ENCODE measurements at places on chromosomes 5 and 9.

DNA sequence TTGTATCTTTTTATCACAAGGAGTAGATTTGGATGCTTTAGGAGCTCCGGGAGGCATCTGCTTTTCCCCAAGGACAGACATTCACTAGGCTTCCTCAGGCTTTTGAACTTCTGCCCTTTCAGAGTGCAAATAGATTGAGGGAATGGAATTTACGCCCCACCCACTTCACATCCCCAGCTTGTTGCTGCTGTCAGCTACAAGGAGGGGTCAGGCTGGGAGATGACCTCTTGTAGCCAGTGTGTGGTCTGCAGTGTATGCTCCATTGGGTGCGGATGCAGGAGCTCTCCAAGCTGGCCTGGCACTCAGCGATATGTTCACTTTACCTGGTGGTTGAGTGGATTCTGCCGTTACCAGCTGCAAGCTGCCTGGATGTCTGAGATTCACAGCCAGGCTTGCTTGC, 6.4 kb downstream of the TNFSF15 start:
- no peak for DNase-seq

DNA sequence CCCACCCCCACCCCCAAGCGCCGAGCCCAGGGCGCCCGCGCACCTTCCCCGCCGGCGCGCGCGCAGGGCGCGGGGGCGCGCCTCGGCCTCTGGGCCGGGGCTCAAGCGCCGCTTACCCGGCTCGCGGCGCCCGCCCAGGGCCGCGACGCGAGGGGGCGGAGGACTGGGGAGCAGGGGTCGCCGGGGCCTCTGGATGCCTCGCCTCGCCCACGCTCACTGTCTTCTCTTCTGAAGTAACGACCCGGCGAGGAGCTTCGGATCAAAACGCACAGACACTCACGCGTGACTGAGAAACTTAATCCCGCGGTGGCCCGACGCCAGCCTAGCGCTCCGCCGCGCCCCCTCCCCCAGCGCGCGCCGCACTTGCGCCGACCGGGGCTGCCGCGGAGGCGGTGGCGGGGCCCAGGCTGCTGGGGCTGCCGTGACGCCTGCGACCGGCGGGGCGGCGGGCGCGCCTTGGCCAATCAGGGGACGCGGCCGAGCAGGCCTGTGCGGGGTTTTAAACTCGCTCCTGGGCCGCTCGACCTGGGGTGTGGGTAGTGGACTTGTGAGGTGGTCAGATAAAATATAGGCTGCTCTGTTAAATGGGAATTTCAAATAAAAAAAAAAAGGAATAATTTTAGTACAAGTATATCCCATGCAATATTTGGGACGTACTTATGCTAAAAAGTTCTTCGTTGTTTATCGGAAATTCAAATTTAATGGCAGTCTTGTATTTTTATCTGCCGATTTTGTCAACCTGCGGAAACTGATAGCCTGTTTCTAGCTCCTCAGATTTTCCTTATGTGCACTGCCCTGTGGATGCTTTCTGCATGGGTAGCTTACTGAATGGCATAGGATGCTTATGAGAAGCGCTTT, at the start of gene MPDZ:
MPDZ (minus strand) TSS at position 409 of the 858 bp plus-strand sequence. CDS start 29,377 bp downstream, outside the sequence.
- DNase-seq = peak; percentile 40

GRCh38 chr5:163727028-163727427, 221.6 kb downstream of the MAT2B start:
- DNase-seq = peak; percentile 24

GRCh38 chr9:22055090-22055489, 46.0 kb upstream of the CDKN2B start:
- no peak for DNase-seq

- DNase-seq = no peak
Measured at GRCh38 chr9:33988219-33988890, 60.3 kb downstream of the UBAP2 start.

GRCh38 chr9:26329974-26330373, 562.6 kb downstream of the CAAP1 start:
- DNase-seq = peak; percentile 38

DNA sequence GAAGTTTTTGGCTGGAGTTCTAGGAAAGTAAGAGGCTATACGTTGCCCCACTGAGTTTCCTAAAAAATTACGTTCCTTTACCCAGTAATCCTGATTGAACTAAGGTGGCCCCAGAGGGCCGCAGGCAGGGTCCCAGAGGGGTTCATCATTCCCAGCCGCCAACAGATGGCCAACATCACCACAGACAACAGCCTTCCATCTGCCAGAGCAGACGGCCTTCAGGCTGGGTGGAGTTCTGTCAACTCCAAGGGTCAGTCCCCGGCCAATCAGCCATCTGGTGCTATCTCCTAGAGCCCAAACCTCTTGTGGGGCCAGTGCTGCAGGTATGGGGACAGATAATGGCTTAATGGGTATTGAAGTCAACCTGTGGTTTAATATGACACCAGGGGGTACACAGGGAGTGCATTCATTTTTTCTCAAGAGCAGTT, 30.4 kb downstream of the TBC1D2 start:
- DNase-seq = peak; percentile 68

- DNase-seq = no peak
Measured at GRCh38 chr5:102547141-102548035, 48.6 kb upstream of the SLCO6A1 start.

DNA sequence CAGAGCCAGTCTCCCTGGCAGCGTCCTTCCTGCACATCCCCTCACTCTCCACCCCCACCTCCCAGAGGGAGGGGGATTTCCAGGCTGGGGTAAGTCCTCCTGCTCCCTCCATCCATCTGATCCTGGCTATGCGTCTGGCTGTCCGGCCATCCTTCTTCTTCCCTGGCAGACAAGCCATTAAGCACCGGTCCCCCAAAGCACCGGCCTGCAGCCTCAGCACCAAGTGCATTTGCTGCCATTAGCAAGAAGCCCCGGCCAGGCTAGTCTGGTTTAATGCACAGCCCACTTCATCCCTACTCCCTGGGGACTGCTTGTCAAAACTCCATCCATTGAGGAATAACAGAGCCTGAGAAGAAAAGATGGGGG, 208.7 kb upstream of the IER5L start:
- no peak for DNase-seq

- no peak for DNase-seq
Measured at GRCh38 chr5:54207566-54207965, 102.8 kb downstream of the ARL15 start.

DNA sequence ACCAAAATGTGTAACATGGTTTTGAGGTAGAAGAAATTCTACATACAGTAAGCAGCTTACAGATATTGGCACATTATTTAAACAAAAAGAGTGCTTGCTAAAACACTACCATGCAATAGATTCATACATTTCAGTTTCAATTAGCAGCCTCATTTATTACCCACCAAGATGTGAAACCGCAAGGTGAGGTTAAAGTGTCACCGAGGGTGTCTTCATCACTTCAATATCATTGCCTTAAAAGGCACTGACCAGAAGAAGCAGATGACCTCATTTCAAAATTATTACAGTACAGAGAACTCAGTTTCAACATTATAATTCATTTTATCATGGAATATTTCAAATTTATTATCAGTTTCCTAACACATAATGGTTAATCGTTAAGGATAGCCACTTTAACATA, 302.2 kb downstream of the ISL1 start:
- DNase-seq = no peak

GRCh38 chr9:4293293-4293941, 6.5 kb downstream of the GLIS3 start:
- no peak for DNase-seq

DNA sequence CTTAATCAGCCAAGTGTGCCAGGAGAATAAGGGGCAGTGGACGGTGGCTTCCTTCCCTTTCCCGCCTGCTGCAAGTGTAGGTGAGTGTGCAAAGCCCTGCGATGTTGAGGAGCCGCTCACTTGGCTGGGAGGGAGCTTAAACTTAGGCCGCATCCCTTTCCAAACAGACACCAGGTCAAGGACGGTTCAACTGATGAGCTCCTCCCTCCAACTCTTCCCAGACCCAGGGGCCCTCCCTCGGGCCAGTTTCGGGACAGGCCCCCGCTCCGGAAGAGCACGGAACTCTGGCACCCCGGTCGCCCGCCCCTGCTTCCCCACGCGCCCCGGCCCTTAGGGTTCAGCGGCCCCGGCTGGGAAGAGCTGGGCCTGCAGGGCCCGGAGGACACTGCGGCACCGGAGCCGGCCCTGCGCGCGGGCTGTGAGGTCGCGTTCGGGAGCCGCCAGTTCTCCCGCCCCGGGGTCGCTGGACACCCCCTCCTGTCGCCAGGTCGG, 481 bp downstream of the MRPL36 start:
- no peak for DNase-seq

DNA sequence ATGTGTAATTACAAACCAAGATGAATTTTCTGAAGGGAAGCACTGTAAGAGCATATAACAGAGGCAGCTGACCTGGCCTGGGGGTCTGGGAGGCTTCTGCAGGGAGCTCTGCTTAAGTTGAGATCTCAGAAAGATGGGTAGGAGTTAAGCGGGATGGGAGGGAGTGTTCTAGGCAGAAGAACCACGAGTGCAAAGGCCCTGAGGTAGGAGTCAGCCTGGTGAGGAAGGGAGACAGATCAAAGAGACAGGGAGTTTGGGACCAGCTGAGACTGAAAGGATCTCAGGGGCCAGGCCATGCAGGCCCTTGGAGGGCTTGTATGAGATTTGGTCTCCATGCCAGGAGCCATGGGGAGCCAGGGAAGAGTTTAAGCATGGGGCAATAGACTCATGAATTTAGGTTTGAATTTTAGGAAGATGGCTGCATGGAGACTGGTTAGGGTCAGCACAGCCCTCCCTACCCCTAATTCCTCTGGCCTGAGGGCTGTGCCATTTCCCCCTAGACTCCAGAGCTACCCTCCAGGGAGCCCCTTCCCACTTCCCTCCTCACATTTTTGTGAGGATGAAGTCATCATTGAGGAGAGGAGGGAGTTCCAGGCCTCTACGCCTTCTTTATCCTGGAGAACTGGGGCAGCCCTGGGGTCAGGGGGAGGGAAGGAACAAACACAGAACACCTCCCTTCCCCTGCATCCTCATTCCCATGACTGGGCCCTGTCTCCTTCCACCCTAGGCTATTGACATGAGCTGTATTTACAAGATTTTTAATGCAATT, 4.8 kb upstream of the ARAP3 start:
- no peak for DNase-seq

DNA sequence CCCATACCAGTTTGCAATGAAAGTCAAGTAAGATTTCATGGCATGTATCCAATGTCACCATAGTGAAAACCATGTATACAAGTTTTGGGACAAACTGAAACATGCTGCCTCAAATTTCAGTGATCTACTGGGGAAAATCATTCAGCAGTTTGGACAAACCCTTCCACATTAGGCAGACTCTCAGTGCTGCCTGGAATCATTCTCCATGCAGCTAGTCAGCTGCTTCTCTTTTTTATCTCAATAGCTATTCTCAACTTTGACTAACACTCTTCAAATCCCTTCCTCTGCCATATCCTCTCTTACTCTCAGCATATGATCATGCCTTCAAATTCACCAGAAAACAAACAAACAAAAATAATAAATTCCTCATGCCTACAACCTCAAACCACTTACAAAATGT, 323.3 kb downstream of the MAN2A1 start:
- DNase-seq = no peak

- DNase-seq = no peak
Measured at GRCh38 chr9:110029429-110029955, 178.5 kb downstream of the C9orf152 start.

DNA sequence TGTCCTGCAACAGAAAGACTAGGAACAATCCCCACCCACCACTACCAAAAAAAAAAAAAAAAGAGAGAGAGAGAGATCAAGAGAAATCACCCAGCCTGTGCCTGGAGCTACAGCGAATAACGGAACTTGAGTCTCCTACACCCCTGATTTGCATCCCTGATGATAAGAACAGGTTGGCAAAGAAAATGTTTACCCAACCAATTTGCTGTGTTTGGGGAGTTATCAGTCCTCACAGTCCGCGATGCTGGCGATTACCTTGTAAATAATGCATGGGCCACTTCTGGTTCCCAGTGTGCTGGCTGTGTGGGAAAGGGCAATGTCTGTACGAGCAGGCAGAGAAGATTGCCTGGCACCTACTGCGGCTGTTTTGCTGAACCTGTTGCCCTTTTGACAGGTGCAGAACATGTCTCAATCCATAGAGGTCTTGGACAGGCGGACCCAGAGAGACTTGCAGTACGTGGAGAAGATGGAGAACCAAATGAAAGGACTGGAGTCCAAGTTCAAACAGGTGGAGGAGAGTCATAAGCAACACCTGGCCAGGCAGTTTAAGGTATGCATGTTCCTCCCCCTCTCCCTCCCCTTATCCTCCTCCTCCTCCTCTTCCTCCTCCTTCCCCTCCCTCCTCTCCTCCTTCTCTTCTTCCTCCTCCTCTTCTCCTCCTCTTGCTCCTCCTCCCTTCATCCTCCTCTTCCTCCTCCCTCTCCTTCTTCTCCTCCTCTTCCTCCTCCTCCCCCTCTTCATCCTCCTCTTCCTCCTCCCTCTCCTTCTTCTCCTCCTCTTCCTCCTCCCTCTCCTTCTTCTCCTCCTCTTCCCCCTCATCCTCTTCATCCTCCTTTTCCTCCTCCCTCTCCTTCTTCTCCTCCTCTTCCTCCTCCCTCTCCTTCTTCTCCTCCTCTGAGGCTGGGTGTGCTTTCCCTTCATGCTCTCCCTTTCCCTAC, 8.3 kb downstream of the OLFM1 start:
- DNase-seq = no peak

DNA sequence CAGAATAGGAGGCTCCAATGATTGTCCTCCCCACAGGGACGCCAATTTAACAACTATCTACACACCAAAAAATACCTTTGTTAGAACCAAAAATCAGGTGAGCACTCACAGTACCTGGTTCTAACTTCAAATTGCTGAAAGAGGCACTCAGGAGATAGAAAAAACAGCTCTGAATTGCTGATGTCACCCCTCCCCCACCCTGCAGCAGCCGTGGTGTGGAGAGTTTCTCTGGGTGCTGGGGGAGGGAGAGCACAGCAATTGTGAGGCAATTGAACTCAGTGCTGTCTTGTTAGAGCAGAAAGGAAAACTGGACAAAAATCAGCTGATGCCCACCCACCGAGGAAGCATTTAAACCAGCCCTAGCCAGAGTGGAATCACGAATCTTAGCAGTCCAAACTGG, 41.8 kb downstream of the TNFSF8 start:
- DNase-seq = no peak

DNA sequence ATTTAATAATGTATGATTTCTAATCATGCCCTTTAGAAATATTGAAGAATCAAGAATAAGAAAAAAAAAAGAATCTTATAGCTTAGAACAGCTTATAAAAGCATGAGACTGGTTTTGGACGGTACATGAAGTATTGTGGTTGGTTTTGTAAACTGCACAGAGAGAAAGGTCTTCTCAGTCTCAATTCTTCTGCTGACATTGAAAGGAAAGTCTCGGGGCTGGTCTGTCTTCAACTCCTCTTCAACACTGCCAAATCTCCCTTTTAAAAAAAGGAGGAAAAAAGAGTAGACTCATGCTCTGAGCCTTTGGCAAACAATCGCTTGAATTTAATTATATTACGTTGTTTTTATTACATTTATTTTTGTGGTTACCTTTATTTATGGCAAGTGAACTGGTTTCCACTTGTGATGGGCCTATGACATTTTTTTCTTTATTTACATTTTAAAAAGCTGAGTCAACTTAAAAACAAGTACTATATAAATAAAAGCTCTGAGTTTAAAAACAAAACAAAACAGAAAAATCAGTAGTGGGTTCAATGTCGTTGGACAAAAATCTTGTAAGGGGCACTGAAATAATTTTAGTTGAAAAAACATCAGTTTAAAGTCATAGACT, 32.8 kb upstream of the EBF1 start:
- no peak for DNase-seq

- no peak for DNase-seq
Measured at GRCh38 chr9:114278356-114278755, 44.5 kb upstream of the ORM1 start.

Measured in left colon (tissue), 2 donors.